ENCODE measurements at places on chromosomes 5 and 9.

GRCh38 chr5:19855931-19856330 lies 132.1 kb downstream of the CDH18 start:
- no peak for DNase-seq

DNA sequence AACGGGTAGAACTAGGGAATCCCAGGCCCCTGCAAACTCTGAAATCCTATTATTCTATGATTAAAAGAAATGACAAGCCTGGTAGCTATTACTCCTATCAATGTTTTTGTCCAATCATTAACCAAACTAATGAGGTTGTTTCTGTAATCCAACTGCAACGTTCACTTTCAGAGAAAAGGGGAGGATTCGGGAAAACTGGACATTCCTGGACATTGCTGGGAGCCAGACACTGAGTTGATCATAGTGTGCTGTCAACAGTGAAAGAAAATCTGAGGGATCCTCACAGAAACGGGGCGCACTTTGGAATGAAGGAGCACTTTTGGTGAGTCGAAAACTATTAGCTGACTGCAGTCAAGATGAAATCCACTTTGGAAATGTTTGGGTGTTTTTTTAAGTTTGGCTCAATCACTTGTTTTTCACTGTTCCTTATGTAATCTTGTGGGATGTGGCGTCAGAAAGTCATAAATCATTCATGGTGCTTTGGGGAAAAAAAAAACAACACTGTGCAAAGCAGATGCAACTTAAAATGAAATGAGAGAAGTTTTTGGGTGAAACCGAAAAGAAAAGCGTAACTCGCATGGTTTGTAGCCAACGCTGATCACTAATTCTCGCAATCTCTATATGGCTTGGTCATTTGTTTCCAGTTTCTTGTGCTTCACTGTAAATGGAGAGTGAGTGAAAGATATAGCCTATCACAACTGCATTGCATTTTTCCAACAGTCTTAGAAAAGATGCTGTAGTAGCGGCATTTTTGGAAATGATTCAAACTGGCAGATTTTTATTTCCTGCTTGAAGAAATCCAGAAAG lies 51.2 kb upstream of the ADRA1B start:
- DNase-seq = no peak

DNA sequence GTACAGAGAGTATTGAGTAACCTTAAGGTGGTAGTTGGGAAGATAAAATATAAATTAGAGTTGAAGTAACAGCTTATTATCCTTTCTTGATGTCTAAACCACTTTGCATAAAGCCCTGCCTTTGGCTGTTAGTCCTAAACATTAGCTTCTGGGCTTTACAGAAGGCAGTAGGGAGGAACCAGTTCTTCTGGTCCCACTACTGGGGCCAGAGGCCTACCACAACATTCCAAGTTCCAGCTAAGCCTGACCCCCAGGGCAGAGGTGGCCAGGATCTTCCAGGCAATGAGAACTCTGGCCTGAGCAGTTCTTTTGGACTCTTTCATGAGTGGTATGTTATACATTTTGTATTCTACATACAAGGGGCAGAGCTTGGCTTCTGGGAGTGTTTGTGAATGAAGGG lies 26.1 kb downstream of the DNAI1 start:
- no peak for DNase-seq

DNA sequence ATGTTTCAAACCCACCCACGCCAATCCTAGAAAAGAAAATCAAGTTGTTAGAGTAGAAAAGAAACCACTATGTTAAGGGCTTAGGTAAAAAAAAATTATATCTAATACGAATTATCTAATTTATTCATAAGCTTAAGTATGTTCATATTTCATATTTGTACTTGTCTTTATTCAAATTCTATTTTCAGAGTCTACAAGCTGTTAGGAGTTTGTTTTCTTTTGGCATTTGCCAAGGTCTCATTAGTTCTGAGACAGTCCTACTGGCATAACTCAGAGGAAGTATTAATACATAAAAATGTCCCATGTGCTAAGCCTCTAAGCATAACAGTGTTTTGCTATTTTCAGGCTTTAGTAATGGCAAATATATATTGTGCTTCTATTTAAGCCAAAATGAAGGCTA lies 57.6 kb downstream of the STARD4 start:
- DNase-seq = no peak

DNA sequence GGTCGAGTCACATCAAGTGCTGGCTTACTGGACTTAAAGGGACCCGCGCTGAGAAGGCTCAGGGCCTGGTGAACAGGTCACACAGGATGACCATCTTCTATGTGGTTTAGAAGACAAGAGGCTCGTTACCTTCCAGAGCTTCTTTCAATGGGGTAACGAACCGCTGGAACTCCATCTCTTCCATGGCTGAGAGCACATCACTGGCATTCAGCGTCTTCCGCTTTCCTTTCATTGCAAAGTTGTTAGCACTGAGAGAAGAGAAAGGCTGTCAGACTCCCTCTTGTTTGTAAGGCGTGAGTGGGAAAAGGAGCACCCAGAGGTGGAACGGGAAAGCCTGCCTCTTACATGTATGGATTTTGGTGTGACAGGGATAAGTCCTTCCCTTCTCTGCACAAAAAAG lies 994 bp downstream of the POLE3 start:
- no peak for DNase-seq

GRCh38 chr5:92941806-92942205 lies 639.2 kb downstream of the NR2F1-AS1 start:
- no peak for DNase-seq

DNA sequence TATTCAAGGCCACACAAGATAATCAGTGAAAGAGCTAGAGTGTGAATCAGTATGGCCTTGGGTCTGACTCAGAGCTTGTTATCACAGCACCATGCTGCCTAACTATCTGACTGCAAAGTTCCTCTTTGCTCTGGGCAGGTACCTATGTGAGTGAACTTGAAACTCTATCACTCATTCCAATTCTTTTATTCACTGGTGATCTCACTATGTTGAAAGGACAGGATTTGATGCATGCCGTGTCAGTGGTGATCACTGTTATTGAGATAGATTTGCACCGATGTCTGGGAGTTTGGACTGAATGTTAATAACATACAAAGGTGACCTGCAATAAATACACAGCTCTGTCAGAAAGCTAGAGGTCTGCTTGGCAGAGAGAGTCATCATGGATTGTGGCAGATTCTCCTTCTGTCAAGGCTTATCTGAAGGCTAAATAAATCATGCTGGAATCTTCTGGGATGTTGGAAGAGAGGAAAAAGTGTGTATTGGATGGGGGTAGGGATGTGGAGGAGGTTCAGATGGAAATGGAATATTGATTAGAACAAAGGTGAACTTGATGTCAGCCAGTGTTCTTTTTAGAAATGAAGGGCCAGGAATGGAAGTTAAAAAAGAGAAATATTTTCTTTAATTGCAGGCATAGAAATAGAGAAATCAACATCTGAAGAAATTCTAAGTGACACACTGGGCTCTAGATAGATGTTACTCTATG lies 91.8 kb upstream of the TNC start:
- no peak for DNase-seq

GRCh38 chr5:133423618-133424282 lies 188.6 kb downstream of the FSTL4 start:
- peak; percentile 29 for DNase-seq

DNA sequence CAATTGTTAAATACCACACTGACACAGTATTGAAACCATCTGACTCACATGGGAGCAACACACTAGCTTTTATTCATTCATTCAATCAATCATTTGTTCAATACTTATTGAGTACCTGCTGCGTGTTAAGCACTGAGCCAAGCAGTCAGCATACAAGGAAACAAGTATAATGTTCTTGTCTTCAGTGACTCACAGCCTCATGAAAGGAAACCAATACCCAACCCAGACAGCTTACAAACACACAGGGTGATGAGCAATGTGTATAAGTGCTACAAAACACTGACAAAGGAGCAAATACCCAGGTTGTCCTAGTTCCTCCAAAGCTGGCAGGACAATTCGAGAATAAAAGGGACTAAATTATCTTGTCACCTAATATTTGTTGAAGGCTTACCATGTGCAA lies 67.6 kb upstream of the RASEF start:
- DNase-seq = no peak

DNA sequence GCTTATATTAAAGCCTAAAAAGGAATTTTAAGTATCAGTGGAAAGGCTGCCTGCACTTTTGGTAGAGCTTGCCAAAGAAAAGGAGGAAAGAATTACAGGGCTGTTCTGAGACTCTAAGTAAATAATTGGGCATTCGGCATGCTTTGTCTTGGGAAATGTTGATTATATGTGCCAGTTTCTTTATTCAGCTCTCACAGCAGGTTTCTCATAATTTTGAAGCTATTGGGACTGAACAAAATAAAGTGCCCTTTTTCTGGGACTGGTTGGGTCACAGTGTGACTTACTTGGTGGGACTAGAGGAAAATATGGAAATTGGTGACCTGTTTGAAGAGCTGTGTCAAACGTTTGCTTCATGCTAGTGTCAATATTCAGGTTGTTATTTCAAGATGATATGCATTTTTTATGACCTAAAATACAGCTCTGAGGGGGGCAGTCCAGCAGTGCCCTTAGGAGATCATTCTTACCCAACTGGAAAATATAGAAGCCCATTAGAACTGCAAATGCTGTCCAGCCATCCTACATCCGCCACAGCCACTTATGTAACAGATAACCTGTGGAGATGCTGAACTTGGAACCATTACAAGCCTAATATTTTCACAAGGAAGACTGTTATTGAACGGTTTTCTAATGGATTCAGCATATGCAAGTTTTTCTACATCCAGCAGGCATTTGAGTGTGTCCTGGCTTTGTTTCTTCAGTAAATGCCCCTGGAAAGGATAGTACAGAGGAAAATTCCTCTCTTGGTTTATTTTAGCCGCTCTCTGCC lies 122.4 kb downstream of the SNCAIP start:
- no peak for DNase-seq

- no peak for DNase-seq
Observed at GRCh38 chr5:175663186-175664184, 5.6 kb downstream of the HRH2 start.

GRCh38 chr5:81904166-81904565 lies 67.7 kb upstream of the ATG10 start:
- no peak for DNase-seq

Data from stimulated activated CD8-positive, alpha-beta memory T cell treated with anti-CD3 and anti-CD28 coated beads, Interleukin-2, amount 100 ng/mL, for 1 hour (primary cell).